Right cardiac atrium (tissue), 5 donors: ENCODE measurements at places on chromosomes 2 and 18. TPM values are rescaled to one million over a fixed set of nuclear protein-coding genes. Genes with fewer than 3 reads are reported as not detected.

- DNase-seq = no peak
Observed at GRCh38 chr2:170477630-170478029, 237.5 kb upstream of the SP5 start.

Gene TTN
- 1,828 TPM for total RNA-seq

Gene FNDC4
- 5.4 TPM for total RNA-seq

Gene NYAP2
- not detected for total RNA-seq
